HS-27A (cell line): ENCODE measurements at places on chromosomes 1 and 21.

DNA sequence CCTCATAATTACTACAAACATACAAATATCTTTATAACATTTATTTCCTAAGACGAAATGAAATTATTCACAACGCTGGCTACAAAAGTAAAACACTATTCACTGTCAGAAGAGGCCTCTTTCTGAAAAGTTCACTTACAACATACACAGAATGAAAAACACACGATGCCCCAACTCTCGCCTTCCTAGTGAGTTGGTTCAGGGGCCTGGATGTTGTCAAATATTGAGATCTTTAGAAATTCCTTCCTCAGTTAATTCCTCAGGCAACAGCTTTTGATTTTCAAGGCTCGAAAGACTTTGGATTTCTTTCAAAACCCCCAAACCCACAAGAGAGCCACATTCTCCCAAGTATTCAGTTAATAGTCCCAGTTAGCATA is 14.2 kb upstream of the KCNE1 start:
- no peak for DNase-seq

GRCh38 chr21:28256837-28257236 is 735.8 kb downstream of the LTN1 start:
- no peak for DNase-seq

DNA sequence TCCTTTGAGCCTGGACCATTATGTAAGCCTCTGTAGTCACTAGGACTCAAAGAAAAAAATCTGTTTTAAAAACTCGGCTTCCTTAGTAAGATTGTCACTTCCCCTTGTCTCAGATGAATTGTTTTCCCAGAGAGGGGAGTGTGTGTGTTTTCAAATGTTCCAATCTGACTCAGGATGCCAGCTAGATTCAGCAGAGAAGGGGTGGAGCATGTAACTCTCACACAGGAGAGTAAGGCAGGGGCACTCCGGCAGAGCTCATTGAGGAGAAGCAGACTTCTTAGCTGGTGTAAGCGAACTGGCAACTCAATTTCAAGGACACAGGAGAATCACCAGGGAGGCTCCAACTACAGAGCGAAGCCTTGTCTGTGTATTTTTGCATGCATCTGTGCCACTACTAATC is 623.2 kb downstream of the LMO4 start:
- no peak for DNase-seq

DNA sequence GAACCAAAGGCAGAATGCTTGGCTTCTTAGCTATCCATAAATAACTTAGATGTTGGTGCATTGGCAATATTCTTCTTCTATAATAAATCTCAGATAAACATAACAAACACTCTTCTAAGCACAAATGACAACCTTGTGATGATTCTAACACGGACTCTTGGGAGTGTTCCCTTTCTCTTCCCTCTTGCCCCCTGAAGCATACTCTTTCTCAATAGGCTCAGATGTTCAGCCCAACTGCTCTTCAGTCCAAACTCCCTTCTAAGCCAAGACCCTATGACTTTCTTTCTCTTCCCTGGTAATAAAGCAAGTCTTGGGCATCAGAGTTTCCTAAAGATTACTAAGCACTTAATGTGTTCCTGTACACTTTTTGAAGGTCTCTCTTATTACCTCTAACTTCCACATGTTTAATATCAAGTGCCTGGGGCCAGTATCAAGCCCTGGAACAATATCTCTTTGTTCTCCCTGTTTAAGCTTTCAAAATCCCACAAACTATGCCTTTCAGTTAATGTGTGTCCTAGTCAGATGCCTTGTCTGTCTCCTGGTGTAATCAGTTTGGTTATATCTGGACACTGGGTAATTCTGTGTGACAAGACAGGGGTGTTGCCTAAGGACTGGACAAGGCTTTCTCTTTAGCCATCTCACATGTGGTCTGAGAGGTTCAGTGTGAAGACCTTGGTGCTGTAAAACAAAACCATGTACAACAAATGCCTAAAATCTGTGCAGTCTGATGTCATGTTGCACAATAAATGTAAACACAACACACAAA is 92.9 kb upstream of the IVNS1ABP start:
- no peak for DNase-seq

GRCh38 chr1:228781161-228781808 is 46.0 kb downstream of the RHOU start:
- DNase-seq = no peak

- no peak for DNase-seq
Observed at GRCh38 chr1:151862604-151863003, 9.1 kb upstream of the THEM5 start.

- no peak for DNase-seq
Observed at GRCh38 chr1:42691157-42691498, 8.9 kb downstream of the YBX1 start.

- no peak for DNase-seq
Observed at GRCh38 chr1:7278045-7278444, 492.8 kb downstream of the CAMTA1 start.

DNA sequence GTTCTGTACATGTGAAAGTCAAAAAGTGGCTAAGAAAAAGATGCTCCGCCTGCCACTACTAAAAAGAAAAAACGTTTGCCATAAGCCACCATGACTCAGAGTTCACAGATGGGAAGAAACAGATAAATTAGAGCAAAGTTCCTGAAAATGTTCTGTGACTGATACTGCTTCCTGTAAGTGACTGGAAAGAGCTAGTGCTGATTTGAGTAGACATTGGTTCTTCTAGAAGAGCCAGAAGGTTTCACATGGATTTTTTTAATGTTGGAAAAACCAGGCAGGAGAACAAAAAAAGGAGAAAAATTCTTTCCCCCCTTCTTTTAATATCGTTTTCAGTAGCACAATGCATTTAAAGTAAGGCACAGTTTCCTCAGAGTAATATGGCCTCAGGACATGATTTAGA is 221.4 kb downstream of the HLX start:
- DNase-seq = no peak

DNA sequence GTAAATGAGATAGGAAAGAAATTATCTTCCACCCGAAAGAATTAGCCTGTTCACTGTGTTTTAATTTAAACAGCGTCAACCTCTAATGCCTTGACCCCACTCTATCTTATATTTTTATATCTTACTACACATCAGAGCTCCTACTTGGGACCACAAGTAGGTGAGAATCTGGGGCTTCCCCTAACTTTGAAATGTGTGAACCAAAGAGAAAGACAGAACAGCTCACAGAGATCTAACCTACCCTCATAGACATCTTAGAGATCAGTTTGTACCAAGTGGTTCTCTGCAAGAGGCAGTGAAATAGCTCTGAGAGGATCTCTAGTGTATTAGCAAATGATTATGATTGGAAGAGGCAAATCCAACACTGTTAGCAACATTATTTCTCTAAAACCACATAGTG is 31.0 kb upstream of the IFI16 start:
- DNase-seq = no peak

- DNase-seq = no peak
Observed at GRCh38 chr1:168799927-168800605, 71.1 kb upstream of the DPT start.
